ENCODE measurements at places on chromosomes 5 and 9.

GRCh38 chr5:170330568-170331054 is 33.0 kb upstream of the LCP2 start:
- DNase-seq, result no peak

DNA sequence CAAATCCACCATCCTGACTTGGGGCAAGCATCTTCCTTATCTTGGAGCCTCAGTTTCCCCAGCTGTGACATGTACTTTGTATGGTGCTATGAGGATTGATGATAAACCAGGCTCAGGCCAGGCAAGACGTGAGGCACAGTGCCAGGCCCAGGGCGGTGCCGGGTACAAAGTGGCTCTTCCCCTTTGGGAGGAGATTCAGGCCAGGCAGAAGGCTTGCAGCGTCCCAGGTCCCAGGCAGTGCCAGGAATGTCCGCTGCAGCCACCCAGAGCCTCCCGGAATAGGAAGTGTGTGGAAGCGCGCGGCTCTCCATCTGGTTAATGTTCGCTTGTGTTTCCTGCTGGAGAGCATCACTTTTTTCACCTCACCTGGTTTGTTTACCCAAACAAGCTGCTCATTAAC is 12.6 kb upstream of the DENND1A start:
- no peak for DNase-seq

GRCh38 chr9:119487118-119487827 is 118.0 kb upstream of the BRINP1 start:
- no peak for DNase-seq

DNA sequence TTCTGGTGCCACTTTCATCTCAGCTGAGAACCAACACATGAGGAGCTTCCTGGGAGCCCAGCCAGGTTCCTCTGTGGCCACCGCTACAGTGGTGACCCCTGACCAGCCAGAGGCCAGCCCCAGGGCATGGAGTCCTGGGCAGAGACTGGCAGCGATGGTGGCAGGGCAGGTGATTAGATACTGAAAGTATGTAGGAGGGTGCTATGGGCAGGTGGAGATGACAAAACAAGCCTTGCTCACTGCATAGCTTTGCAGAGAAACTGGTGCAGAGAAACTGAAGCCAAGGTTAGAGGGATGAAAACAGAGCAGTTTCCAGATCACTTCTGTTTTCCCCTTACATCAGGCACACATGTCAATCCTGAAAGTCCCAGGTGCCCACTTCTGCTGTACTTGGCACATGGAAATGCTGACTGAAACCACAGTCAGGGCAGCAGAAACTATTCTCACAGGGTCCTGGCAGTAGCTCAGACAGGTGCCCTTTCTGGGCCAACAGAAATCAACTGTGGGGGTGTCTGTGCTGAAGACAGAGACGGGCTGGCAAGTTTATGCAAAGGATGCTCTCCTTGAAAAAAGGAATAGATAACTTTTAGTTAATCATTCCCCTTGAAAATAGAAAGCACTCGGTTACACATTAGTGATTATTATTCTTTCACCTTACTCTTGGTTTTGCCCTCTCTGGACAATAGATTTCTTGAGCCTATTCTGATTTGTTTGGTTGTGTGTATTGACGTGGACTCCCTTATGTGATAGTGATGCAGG is 90.3 kb downstream of the ANKRD55 start:
- DNase-seq, result no peak
